GM19239 (cell line): ENCODE measurements at places on chromosomes 1 and 21.

- DNase-seq: no peak
These were observed 329.3 kb upstream of the NR5A2 start for GRCh38 chr1:199698222-199698621.

DNA sequence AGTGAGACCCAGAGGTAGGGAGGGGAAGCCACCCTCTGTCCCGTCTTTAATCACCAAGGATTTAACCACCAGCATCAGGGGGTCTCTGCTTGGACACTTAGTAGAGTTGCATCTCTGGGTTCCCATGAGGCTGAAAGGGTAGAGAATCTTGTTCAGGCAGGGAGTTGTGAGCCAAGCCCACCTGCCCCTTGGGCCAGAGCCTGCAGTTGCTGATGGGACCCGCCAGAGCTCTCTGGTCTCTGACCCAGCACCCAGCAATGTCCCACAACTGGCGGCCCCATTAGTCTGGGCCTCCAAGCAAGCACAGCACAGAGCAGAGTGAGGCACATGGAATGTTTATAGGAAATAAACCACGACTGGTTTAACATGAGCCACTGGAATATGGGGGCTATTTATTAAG lies 166.3 kb downstream of the TRIM33 start:
- DNase-seq: no peak

DNA sequence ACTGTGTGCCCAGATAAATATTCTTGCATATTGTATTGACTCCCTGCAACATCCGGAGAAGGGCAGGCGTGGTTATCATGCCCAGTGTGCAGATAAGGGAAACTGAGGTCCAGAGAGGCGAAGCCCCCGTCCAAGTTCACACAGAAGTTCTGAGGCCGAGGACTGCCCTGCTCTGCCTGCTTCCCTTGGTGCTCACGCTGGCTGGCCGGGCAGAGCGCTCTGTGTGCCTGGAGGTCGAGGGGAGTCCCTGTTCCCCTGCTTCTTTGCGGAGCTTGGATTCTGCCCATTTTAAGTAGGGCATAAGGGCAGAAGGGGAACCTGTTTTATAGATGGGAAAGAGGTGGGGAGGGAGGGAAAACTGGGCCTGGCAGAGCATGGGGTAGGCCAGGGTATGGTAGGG lies 92.8 kb upstream of the ACTL8 start:
- no peak for DNase-seq

DNA sequence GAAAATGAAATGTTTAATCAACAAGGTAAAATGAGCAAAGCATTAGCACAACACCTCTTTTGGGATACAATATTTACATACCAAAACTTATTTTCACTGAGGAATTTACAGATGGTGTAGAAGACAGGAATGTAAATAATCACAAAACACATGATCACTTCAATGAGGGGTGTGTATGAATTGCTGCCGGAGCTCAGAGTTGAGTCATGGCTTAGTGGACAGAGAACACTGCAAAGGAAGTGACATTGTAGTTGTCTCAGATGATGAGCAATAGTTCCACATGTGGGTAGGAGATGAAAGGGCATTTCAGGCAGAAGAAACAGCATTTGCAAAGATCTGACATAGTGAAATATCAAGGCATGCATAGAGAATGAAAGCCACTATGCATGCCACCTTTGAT lies 5.6 kb upstream of the KPRP start:
- DNase-seq: no peak

DNA sequence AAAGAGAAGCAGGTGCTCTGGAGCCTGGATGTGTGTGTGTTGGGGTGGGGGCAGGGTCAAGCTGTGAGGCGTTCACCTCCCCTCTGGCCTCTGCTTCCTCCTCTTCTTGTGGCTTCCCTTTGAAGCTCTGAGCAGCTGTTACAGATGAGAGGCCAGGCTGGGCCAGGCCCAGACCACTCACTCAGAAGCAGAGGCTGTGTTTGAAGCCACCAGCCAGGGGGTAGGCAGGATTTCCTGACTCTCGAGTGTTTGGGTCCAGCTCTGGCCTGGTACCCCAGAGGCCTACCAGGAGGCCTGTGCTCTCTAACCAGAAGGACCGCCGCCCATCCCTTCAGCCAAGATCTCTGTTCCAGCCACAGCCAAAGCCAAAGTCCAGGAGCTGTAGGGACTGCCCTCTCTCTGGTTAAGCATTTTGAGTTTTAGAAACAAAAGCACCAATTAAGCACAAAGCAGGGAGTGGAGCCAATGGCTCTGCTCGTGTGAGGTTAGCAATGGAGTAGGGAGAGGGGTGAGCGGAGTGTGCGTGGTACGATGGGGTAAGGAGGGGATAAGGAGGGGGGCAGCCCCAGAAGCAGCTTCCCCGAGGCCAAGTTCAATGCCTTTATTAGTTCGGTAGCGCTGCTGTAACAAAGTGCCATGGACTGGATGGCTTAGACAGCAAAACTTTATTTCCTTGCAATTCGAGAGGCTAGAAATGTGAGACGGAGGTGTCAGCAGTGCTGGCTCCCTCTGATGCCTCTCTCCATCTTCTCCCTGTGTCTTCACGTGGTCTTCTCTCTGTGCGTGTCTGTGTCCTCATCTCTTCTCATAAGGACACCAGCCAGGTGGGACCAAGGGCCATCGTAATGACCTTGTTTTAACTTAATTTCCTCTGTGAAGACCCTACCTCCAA lies 20.5 kb downstream of the RCSD1 start:
- no peak for DNase-seq

- no peak for DNase-seq
These were observed 255.9 kb upstream of the VAMP3 start for GRCh38 chr1:7515175-7515574.

DNA sequence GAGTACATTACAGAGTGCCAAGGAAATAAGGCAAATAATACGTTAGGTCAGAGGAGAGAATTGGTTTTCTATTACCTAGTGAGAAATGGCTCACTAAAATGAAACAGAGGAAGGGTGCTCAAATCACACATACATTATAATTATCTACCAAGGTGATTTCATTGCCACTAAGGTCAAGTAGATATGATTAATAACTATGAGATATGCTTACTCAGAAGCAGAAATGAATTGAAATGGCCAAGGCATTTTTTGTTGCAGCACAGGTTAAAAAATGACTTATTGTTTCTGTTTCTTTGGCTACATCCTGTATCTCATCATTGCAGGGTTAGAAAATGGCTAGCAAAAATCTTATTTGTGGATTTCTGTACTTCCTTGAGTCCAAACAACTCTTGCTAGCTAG lies 154.5 kb upstream of the GORAB start:
- no peak for DNase-seq
